Caki2 (cell line): ENCODE measurements at places on chromosomes 13 and 19. TPM values are rescaled to one million over a fixed set of nuclear protein-coding genes. Genes with fewer than 3 reads are reported as not detected.

DNA sequence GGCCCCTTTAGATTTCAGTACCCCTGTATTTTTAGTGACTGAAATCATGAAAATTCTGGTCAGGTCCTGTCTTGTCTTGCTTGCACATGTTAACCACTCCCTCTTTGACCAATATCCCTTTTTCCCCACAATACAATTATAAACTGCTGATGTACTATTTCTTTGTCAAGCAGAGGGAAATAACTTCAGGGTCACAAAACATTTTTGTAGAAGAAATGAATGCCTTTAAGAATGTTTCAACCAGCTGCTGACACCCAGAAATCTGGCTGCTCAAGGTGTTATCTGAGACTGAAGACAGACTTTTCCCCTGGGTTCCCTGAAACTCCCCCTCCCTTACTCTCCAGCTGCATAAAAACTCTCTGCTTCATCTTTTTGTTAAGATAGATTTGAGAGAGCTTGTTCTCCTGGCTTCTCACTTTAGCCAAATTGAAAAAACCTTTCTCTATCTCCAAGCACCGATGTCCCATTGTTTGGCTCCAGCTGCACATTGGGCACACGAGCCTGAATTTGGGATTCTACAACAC lies 18.4 kb upstream of the ACOD1 start:
- DNase-seq = no peak

- DNase-seq = no peak
These were observed 10.3 kb upstream of the MEDAG start for GRCh38 chr13:30895773-30896172.

- DNase-seq = no peak
These were observed 592.6 kb downstream of the TBC1D4 start for GRCh38 chr13:74889321-74889720.

DNA sequence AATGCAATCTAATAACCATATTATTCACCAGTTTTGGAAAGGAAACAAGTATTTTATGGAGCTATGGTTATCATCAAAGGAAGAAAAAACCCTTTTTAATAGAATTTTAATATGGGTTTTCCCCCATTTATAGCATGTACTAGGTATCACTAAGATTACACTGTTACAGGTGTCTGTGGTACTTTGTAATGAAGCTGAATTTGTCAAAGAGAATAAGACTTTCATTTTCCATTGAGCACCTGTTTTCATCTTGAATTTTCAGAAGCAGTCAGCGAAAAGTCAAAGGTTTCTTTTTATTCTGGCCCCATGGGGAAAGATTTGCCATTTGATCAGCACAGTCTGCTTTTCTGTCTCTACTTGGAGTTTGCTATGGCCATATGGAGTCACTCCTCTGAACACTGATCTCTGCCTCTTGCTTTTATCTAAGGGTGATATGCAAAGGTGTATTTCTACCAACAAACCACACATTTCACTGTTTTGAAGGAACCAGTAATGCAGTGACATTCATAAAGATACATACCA lies 590.0 kb downstream of the DCT start:
- no peak for DNase-seq

GRCh38 chr19:23957660-23958281 lies 43.1 kb downstream of the ZNF726 start:
- peak; percentile 92 for DNase-seq

- DNase-seq = peak; percentile 57
These were observed 17.7 kb upstream of the POU4F1 start for GRCh38 chr13:78620936-78621470.

DNA sequence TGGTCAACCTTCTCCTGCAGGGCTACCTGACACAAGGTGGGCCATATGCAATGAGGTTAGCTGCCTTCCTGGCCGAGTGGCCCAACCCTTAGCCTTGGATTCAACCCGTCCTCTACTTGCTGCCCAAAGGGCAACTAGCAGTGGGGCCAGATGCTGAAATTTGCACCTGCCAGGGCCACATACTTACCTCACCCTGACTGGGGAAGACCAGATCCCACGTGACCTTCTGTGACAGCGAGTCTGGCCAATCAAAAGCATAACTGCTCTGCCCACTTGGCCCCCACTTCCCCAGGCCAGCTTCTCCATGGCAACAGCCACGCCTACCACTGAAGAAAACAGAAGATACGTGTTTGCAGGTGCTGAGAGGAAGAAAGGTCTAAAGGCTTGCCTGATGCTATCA lies 10.9 kb downstream of the PEG3 start:
- no peak for DNase-seq

GRCh38 chr13:114282041-114282670 lies 755 bp downstream of the UPF3A start:
- DNase-seq = peak; percentile 80

- no peak for DNase-seq
These were observed 244.3 kb downstream of the RGCC start for GRCh38 chr13:41701676-41702075.

TSKS gene
- total RNA-seq = not detected in 2 replicates
